Common myeloid progenitor, CD34-positive (primary cell): ENCODE measurements at places on chromosomes 7 and 10.
A peak's percentile ranks its signal among the peaks of the same experiment; 100 is the strongest.

- DNase-seq, result no peak
Measured at GRCh38 chr7:69411466-69411865, 186.8 kb upstream of the AUTS2 start.

- DNase-seq, result no peak
Measured at GRCh38 chr10:128058106-128058749, 68.0 kb downstream of the MKI67 start.

DNA sequence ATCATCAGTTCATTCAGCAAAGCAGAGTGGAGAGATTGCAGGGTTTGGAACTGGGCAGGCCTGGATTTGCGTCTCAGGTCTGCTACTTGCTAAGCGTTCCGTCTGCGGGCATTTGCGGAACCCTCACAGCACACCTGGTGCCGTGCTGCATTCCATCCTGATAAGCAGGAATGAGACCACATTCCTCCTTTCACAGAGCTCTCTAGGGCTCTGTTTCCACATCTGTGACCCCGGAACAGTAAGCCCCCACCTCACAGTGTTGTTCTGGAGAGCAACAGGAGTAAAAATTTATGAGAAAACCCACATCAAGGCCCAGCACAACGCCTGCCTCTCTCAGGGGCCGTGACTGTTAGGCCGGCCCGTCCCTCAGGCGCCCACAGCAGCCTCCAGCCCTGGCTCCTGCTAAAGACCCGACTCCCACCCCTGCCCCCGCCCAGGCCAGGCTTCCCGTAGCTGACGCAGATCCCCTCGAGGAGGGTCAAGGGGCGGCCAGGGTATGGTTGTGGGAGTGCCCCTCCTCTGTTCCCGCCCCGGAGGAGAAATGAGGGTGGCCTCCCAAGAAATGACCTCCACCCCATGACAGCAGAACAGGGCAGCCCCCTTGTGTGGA is 128.9 kb downstream of the RGS10 start:
- DNase-seq, result no peak

DNA sequence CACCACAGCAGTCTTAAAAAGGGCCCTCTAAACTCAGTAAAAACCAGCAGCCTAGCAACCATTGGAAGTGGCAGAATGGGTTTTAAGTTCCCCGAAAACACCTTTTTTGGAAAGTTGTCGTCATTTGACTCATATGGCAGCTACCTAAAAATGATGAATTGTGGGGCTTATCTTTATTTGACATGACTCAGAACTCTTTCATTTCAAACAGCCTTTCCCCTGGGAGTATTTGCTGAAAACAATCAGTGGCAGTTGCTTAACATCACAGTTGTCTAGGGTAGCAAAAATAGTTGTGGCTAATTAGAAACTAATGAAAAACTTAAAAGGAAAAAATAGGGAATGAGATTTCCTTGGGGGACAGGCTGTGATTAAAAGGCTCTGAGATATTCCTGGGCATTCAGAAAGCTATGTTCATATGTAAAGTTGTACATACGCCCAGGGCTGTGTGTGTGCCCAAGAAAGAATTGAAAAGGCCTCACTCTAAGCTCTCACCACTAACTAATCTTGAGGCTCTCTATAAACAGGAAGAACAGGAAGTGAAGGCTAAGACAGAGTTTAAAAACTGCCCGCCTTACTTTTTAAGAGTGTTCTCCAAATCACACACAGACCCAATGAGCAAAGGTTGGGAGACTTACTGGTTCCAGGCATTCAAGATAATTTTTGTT is 81.7 kb upstream of the HECTD2 start:
- DNase-seq, result no peak

- no peak for DNase-seq
Measured at GRCh38 chr7:70770154-70770553, 361.8 kb upstream of the GALNT17 start.

DNA sequence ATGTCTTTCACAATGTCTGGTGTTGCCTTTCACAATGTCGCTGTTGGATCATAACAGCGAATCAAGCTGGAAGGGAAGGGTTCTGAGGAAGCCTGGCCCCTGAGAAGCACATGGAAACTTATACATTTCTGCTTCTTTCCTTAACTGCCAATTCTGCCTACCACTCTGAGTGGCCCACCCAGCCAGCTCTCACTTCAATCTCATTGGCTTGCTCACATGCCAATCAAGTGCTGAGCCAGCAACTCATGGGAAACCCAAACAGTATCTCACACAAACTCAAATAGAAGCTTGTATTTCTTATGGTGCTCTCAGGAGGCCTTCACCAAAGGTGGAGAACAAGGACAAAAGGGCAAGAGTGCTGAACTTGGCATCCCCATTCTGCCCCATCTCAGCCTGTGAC is 117.4 kb upstream of the GPR26 start:
- DNase-seq, result no peak

GRCh38 chr10:34723750-34724149 is 91.3 kb downstream of the PARD3 start:
- peak; percentile 60 for DNase-seq

GRCh38 chr7:96085953-96086352 is 235.9 kb downstream of the SLC25A13 start:
- DNase-seq, result no peak
